CD8-positive, alpha-beta T cell (primary cell): ENCODE measurements at places on chromosomes 7 and 10.

DNA sequence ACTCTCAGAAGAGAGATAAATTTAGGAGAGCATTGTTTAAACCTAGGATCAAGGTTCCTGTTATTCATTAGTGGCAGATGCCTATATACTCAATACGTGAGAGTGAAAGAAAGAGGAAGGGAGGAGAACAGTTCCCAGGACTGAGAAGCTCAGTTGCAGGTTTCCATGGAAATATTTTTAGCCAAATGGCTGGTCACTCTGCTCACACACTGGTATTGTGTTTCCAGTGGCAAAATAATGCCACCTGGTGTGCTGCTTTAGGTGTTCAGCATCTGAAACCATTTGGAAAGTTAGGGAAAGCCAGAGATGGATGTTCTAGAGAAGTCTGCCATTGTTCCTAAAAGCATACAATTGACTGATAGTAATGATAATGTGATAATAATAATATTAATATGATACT is 827.7 kb downstream of the SORCS3 start:
- no peak for DNase-seq

DNA sequence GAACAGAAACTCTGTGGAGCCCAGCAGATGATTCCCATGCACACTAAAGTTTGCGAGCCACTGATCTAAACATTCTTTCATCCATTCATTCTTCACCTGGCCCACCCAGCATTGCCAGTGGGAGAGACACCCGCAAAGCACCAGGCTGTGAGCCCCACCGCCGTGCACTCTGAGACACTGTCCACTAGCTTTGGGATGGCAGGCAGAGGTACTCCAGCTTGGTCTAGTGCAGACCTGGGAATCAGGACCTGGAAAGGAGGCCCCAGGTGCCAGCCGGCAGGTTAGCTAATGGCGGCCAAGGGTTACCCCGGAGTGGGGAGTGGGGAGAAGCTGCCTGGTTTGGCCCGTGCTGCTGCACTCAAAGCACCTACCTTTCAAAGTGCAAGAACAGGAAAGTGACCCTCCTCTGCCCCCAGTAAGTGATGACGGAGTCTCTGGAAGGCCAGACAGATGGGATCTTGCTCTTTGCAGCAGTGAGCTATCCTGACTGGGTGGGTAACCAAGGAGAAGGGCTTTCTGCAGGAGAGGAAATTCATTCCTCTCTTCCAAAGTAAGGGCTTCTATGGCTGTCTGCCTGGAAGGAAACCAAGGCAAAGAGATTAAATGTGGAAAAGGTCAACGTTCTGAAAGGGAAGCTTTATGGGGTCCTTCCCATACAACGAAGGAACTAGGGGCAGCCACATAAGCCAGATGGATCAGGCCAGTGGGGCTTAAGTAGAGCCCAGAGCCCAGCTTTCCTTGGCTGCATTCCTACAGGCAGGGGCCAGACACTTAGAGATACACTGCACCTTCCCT is 74.2 kb upstream of the LRRC4 start:
- DNase-seq = no peak

DNA sequence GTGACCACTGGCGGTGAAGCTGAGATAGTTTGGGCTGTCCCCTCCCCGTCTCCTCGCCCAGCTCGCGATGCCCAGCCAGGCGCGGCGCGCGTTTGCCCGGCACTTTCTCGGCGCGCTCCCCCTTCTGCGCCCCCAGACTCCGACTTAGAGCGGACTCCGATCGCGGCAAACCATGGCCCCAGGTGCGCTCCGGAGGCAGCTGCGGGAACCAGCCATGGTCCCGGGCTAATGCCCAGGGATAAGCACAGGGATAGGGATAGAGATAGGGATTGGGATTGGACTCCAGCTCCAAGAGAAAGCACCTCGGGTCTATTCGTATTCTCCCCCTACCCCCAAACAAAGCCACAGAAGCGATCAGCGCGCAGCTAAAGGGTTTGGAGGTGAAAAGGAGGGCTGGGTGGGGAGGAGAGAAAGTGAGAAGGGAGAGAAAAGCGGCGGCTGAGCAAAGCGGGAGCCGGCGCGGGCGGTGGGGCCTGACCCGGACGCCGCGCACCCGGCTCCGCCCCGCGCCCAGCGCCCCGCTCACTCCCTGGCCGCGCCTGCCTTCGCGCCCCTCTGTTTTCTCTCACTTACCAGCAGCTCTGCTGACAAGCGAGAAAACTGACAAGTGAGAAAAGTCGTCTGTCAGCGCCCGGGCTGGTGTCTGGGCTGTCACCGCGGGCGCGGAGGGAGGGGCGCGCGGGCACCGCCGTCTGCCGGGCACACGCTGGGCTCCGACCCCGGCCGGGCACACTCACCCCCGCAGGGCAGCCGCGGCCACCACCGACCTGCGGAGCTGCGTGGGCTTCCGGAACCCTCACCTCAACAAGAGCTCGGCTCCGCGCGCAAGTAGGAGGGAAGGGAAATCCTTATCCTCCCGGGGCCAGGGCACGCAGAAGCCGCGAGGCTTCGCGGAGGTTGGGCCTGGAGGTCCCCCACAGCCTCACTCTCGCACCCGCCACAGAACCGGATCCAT is at the start of gene PDE1C:
Gene PDE1C (minus strand): TSS at position 2 of the 955 bp plus-strand sequence.
- DNase-seq = no peak

DNA sequence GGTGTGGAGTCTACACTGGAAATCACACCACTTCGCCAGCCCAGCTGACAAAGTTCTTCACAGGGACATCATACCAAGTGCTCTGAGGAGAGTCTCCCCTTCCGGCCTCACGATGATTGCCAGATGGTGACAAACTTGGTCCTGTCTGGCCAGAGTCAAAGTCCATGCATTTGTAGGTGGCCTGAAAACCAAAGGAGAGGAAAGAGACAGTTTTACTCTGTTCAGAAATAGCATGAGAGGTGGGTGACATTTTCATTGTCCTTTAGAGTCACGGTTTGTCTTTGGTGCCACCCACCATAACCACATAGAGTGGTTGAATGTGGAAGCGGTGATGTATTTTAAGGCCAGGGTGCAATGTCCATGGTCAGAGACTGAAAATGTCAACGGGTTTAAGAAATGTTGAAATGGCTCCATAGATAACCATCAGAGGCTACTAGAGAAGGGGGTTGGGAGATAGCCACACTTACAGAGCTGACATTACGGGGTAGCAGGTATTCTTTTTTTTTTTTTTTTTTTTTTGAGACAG is 33.0 kb downstream of the BTBD16 start:
- no peak for DNase-seq

DNA sequence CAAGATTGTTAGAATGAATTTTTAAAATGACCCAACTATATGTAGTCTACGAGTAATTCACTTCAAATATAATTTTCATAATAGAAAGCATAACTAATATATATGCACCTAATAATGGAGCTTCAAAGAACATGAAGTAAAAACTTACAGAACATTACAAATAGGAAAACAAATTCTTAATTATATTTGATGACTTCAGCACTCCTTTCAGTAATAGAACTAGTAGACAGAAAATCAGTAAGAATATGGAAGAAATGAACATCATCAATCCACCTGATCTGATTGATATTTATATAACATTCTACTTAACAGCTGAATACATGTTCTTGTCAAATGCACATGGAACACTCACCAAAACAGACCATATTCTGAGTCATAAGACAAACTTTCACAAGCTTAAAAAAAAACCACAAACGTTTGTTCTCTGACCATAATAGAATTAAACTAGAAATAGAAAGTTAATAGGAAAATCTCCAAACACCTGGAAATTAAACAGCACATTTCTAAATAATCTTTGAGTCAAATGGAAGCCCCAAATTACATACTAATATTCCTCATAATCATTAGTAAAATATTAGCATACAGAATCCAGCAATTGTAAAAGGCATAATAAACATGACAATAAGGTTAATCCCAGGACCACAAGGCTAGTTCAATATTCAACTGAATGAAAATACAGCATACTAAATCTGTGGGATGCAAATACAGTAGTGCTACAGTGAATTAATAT is 48.0 kb downstream of the BRAF start:
- DNase-seq = no peak

DNA sequence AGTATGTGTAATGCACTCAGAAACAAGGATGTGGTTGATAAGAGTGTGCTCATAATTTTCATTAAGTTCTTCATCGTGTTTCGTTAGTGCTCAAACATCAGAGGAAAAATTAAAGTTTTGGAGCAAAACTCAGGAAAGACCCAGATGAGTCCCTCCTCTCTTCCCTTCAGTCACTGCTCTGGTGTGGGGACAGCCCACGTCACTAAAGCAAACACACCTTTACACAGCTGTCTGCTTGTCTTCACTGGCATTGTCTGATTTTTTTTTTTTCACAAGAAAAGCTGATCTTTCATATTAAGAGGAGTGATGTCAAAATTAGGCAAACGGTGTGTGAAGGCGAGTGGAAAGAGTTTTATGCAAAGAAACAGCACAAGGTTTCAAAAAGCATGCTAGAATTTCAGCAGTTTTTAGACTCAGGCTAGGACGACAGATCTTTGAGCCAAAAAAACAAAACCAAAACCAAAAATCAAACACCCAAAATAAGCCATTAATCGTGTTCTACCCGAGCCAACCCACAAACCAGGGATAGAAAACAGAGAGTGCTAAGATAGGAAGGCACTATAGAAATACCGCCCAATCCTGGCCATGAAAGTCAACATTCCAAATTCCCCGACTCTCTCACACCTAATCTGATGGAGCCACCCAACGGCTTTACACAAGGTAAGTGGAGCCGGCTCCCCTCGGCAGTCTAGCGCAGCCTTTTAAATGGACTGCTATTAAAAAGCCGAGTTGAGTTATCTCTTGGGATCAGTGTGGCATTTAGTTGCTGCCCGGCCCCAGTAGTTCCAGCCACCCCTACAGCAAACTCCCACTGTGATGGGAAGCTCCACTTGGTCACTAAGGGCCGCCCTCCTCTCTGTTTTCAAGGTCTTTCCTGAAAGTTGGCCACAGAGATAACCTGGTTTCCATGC is 27.9 kb upstream of the GATA3 start:
- no peak for DNase-seq

GRCh38 chr7:156004265-156005201 is 192.3 kb upstream of the SHH start:
- no peak for DNase-seq

DNA sequence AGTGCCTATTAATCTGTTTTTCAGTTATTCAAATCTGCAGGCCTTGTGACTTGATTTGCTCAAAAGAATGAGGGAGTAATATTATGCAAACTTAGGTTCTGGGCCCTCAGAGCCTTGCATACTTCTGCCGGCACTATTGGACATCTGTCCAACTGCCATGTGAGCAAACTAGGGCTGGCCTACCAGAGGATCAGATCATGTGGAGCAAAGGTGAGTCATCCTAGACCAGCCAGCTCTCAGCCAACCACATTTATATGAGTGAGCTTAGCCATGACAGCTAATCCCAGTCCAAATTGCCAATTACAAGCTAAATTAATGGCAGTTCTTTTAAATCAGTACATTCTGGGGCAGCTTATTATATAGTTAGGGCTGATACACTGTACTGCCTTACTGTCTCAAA is 69.6 kb downstream of the SDHAF3 start:
- DNase-seq = no peak

DNA sequence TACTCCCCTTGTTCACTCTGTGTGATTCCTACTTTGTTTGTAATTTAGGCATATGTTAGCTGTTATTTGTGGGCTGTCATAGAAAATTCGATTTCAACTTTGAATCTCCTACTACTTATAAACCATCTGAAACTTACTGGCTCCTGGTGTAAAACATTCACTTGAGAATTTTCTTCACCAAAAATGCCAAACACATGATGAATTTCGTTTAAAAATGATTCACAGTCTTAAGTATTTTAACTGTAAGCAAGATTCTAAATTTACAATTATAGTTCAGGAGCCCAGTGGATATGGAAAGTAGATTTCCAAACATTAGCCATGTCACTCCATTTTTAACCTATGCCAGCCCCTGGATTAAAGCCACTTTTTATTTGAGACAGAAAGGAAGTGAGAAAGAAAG is 3.1 kb downstream of the CPED1 start:
- no peak for DNase-seq

DNA sequence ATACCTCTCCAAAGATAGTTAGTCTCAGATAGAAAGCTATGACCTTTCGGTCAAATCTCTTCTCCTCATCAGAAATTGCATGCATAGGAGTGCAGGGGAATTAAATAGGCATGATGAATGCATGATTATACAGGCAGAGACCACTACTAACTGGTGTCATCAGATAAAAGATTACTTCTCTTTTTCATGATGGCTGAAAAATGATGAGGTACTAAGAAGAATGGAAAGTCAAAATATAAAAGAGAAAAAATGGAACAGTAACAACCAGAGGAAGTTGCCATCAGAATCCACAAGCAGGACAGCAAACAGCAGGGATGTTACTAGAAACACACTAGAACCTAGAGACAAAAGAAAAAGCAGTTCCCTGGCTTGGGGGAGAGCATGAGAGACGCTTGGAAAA is 31.6 kb downstream of the CTTNBP2 start:
- no peak for DNase-seq

DNA sequence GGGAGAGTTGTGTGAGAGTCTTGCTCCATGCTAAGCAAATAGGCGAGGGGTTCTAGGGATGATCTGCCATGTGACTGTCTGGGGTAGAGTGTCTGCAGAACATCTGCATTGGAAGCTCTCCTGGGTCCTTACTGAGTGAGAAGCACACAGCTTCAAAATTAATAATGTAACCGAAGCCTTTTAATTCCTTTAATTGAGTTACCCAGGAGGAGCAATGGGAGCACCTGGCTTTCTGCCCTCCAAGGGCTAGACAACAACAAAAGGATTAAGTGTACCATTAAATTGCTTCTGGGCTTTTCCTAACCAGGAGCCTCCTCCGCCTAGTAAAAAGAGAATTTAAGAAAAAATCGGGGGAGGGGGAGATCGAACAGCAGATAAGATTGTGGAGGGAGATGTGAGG is 102.0 kb upstream of the TBX20 start:
- DNase-seq = no peak

DNA sequence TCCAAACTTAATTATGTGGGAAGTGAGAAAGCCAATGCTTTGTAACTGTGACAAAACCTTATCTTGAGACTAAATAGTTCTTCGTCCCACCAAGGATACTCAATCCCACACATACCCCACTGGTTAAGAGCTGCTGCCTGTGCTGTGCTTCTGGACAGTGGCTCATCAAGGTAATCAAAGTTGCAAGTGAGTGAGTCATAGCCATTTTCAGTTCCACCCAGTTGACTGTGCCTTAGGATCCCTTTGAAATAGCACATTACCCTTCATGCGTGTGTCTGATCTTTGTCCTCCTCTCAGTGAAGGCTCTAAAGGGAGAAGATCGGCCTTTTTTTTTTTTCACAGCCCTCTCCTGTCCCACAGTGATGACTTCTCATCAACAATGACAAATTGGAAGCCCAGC is 706.0 kb upstream of the AUTS2 start:
- DNase-seq = no peak

DNA sequence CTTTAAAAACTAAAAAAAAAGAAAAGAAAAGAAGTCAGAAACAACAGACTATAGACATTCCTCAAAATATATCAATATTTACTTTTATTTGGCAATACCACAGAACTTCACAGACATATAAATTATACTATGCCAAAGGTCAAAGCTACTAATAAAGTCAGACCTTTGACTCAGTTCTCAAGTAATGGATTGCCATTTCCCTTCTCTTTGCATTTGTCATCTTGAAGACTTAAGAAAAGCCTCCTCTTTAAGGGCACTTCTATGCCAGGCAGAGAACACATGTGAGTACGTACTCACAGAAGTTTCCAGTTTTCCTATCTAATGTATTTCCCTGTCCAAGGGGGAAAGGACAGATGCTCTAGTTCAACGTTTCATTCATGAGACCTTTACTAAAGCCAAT is 37.6 kb downstream of the TNPO3 start:
- no peak for DNase-seq
